Fibroblast of skin of right biceps (primary cell): ENCODE measurements at places on chromosomes 1 and 21.

GRCh38 chr1:161994175-161994668, 29.4 kb downstream of the OLFML2B start:
- DNase-seq: no peak

- no peak for DNase-seq
Measured at GRCh38 chr1:185432948-185433347, 115.9 kb upstream of the IVNS1ABP start.

- DNase-seq: no peak
Measured at GRCh38 chr1:18726368-18726767, 95.7 kb downstream of the PAX7 start.

DNA sequence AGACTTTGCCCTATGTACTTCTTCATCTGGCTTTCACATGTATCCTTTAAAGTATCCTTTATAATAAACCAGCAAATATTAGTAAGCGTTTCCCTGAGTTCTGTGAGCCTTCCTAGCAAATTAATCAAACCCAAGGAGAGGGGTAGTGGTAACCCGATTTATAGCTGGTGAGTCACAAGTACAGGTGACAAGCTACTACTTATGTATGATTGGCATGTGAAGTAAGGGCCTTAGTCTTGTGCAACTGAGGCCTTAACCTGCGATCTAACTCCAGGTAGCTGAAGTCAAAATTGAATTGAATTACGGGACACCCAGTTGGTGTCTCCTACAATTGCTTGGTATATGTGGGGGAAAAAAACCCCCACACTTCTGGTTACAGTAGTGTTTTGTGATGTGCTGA, 26.0 kb downstream of the SLC16A1 start:
- no peak for DNase-seq

DNA sequence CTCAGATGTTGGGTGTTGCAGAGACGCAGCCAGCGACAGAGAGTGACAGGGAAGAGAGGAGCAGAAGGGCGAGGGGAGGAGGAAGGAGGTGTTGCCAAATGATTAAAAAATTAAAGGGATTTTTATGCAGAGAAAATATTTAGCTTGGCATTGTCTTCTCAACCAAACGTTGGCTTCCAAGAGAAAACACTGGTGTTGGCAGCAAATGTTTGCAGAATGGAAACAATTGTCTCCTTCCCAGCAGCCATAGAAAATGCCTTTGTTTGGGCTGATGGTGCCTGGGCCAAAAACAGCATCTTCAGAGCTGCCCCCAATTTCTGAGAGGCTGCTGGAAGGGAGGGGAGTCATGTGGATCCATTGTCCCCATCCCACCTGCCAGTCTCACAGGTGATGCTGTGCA, 29.7 kb upstream of the GRIK3 start:
- DNase-seq: no peak
